ENCODE measurements at places on chromosomes 7 and 10. TPM values are rescaled to one million over a fixed set of nuclear protein-coding genes. Genes with fewer than 3 reads are reported as not detected.

LIPJ gene
- not detected for total RNA-seq

- no peak for DNase-seq
Measured at GRCh38 chr7:69775231-69775771, 177.0 kb downstream of the AUTS2 start.

DNA sequence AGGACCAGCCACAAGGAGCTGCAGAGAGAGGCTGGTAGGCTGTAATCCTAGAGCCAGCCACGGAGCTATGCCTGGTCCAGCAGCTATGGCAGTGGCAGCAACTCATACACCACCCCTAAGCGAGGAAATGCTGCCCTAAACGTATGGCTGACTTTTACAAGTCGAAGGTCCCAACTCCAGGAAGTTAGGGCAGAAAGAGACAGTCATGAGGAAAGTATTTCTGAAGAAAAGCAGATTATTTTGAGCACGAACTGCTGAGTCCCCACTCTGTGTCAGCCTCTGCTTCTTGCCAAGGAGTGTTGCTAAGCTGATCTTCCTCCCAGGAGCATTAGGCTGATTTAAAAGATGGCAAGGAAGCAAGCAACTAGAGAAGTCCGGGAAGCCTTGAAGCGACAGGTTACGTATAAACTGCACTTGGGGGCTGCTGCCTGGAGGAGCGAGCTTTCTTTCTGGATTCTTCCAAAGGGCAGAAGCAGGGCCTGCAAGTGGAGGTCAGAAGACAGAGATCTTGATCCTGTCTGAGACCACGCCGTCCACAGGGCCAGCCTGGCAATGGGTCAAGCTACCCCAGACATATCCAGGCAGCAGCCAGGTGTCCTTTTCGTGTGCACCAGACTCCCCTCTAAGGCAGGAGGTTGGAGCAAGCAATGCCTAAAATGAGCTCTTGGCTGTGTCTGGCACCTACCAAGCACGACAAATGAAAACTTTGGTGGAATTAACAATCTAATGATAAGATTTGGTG, 39.4 kb downstream of the PLXNA4 start:
- DNase-seq: peak; percentile 12

VWA2 gene
- total RNA-seq: not detected

FRAT1 gene
- 6.6 TPM for total RNA-seq

- peak; percentile 79 for DNase-seq
Measured at GRCh38 chr10:47340608-47341170, 7.5 kb upstream of the RBP3 start.

DNA sequence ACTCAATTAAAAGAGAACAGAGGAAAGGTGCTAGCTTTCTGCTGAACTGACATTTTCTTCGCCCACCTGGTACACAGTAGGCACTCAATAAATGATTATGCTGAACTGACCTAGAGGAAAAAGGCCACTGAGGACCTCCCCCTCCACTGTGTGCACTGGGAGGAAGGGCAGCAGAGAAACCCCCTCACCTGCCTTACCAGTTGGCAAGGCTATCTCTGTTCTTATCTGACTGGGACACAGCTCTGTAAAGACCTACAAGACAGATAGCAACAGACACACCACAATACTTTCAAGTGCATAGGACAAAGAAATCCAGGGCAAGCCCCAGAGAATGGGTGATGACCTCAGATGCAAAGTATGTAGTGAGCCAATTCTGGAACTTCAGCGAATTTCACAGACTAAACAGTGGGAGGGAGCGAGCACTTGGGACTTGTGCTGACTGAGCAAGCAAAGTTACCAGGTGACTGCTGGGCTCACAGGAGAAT, 30.4 kb downstream of the PDLIM1 start:
- DNase-seq: peak; percentile 80

NPFFR1 gene
- not detected for total RNA-seq

DNA sequence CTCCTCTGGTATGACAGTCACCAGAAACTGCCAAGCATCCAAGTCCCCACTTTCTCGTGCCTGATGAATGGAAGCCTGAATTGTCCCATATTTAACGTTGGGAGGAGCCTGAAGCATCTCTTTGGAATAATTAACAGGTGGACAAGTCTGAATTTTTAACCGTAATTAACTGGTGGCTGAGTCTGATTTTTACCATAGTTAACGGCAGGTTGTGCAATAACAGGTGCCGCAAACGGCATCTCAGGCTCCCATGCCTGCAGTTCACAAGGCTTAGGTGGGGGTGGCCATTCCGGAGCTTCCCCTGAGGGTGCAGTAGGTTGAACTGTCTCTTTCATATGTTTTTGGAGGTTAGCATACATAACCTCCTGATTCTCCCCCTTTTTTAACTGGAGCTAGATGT, 2.0 kb upstream of the GIMAP4 start:
- no peak for DNase-seq

HMX2 gene
- not detected for total RNA-seq

DNA sequence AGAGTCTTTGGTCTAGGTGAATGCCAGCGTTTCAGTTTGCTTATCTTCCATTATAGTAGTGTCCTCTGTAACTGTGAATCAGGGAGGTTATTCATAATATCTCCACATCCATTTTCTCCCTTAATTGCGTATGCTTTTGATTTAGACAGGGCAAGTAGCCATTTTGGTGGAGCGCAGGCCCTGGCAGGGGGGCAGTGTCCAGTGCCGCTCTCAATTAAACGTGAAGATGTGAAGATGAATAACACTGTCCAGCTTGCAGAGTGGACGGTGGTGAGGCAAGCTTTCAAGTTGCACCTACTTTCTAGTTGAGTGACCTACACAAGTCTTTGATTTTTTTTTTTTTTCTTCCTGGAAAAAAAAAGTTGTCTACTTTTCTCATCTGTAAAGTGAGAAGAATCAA, 4.5 kb downstream of the TSPAN14 start:
- DNase-seq: no peak

DNA sequence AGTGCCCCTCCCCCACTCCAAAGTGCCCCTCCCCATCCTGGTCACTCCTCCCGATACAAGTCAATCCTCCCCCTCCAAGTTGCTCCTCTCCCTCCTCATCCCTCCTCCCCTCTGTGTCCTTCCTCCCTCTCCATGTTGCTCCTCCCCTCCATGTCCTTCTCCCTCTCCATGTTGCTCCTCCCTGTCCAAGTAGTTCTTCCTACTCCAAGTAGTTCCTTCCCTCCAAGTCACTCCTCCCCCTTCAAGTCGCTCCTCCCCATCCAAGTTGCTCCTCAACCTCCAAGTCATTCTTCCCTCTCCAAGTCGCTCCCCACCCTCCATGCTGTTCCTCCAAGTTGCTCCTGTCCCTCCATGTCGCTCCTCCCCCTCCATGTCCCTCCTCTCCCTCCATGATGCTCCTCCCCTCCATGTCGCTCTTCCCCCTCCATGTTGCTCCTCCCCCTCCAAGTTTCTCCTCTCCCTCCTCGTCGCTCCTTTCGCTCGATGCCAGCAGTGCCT, 8.6 kb upstream of the WBP1L start:
- no peak for DNase-seq

OR13A1 gene
- total RNA-seq: not detected

GRCh38 chr10:33009244-33010131, 51.5 kb upstream of the ITGB1 start:
- DNase-seq: no peak

AMPH gene
- total RNA-seq: not detected

DNA sequence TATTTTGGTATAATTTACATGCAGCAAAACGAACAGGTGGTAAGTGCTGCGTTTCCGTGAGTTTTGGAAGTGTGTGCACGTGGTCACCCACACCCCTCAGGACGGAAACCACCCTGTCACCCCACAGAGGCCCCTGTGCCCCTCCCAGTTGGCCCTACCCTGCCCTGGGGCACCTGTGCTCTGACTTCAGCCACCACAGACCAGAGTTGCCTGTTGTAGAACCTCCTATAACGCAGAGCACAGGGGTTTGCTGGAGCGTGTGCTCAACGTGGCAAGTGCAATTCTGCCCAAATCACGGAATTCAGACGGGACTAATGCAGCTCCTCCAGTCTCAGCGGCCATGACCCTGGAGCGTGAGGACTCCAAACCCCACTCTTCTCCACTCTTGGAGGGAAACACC, 9.6 kb upstream of the CFAP46 start:
- no peak for DNase-seq

DNA sequence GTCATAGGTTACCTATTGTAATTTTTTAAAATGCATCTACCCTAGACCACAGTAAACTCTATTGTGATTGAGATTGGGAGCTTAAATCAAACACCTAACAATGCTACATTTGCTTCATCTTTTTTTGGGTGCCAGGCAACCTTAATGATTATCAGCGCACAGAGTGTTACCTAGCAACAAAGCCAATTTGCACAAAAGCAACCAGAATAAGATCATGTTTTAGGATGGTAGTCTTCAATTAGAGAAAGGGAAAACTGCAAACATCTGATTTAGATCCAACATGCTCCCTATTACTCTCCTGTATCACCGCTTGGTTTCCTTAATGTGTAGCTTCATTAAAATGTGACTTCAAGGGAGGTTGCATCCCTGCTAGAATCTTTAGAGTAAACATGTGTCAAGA, 226.9 kb downstream of the ABCA13 start:
- DNase-seq: no peak

UTF1 gene
- not detected for total RNA-seq

DNA sequence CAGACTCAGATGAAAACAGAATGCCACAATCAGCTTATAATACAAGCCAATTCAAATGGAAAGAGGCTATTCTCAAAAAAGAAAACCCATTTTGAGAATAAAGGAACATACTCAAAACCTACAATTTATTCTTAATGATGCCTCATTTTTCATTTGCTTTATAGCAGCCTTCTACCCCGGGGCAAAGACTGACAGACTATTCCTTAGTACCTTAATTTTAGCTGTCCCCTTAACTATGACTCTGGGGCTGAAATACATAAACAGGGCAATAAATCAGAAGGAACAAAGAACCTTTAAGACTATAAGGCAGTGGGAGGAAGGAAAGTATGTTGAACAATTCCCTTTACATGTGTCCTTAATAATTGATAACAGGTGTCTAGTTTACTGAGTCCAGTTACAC, 76.8 kb downstream of the TMEM106B start:
- no peak for DNase-seq

GRCh38 chr7:84025332-84025927, 169.2 kb downstream of the SEMA3A start:
- peak; percentile 83 for DNase-seq

DNA sequence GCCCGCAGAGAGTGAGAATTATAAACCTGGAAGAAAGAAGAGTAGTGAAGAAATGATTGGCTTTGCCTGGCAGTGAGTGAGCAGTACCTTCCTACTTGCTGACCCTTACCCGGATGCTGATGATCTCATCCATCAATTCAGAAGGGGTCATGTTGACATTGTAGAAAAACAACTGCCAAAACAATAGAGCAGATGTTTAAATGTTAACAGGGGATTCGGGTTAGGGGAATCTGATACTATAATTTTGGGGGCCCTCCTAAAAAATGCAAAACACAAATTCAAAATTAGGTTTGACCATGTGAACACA, 78.1 kb downstream of the MYOF start:
- peak; percentile 57 for DNase-seq

DNA sequence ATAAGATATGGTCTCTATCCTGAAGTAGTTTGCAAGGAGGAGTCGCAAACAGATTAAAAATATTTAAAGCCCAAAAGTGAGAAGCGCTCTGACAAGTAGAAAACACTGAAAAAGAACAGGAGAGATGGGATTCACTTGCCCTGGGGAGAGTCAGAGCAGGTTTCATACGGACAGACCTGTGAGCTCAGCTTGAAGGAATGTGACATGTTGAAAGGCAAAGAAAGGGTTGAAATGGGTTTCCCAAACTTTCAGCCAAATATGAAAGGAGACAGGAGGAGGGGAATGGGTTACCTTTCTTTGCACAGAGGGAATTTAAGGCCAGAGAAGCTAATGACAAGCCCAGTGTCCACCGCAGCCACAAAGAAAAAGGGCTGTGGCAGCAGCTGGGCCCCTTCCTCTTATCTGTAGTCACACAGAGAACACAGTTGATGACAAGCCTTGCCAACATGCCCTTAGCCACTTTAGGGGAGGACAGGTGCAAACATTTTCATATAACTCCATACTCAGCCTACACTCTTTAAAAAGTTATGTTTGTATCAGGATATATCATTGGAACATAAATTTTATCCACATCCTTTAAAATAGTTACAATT, 14.9 kb downstream of the HOXA1 start:
- no peak for DNase-seq

TAC1 gene
- total RNA-seq: not detected

- DNase-seq: no peak
Measured at GRCh38 chr10:121559326-121560026, 38.8 kb downstream of the FGFR2 start.

GRCh38 chr7:151088856-151089699, 2.8 kb downstream of the AGAP3 start:
- peak; percentile 97 for DNase-seq

DNA sequence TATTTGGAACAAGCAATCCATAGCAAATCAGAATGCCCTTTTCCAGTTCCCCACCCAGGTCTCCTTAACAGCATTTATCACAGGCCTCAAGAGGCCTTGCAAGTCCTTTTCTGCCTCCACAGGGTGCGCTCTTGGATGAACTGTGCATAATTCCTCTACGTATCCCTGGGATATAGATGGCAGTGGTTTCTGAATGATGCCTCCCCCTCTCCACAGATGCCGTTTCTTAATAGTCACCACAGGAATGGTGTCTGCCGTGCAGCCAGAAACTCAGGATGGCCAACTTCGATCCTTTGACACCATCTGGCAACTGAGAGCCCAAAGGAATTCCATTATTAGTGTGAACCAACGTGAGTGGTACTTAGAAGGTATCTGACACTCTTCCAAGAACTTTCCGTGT, 43.1 kb downstream of the JAZF1 start:
- no peak for DNase-seq

- no peak for DNase-seq
Measured at GRCh38 chr7:38274927-38275620, 1.6 kb upstream of the TARP start.

DNA sequence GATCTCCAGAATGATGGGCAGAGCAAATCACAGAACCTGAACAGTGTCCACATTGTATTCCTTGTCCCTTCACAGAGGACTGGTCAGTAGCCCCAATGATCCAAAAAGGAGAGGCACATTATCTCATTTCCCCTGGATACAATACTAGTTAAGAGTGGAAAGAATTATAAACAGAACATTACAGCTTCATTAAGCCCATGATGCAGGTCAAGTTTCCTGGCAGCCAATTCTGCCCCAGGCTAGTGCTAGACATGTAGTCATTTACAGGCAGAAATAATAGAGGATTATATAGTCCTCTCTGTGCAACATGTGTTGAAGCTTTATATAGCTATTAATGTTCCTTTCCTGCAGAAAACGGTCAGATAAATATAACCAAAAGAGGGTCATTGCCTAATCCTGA, 124.3 kb upstream of the WNT16 start:
- DNase-seq: no peak

DNA sequence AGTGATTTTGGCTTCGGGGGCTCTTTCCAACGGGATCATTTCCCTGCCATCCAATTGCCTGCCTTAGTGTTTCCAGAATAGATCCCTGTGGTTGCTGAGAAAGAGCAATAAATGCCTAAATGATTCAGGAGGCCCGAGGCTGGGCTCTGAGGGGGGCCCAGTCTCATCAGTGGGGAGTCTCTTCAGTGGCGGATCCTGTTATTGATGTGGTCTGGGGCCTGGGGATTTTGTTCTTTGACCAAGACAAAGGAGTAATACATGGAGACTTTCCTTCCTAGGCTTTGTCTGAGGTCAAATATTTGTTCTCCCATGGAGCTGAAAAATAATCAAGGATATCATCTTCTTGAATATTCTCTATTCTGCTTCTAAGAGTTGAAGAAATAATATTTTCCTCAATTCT, 40.8 kb downstream of the TAS2R41 start:
- DNase-seq: no peak

GNAT3 gene
- not detected for total RNA-seq

COL17A1 gene
- 0.84 TPM for total RNA-seq

ABCB1 gene
- total RNA-seq: 4.6 TPM

CALD1 gene
- total RNA-seq: 258 TPM

RBP4 gene
- total RNA-seq: not detected

GRCh38 chr7:8205537-8205936, 56.4 kb downstream of the ICA1 start:
- no peak for DNase-seq

PTPRE gene
- total RNA-seq: 178 TPM

Measured in dermis blood vessel endothelial cell (primary cell).